ENCODE measurements at places on chromosomes 13 and 19. TPM values are rescaled to one million over a fixed set of nuclear protein-coding genes. Genes with fewer than 3 reads are reported as not detected.

DNA sequence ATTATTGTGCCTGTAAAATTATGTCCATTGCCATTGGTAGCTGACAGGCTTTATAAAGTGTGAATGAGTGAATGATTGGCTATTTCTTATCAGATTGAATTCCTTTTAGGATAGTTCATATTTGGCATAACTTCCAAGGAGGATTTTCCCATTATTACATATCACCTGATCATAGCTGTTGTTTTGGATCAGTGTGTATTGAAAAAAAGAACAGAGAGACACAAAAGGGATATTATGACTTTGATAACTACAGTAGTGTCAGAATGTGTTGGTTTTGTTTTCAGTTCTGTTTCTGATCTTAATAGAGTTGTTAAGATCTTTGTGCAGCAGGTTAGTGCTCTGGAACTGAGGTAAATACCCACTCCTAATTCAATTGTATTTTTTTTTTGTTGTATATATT lies 103.8 kb downstream of the LRCH1 start:
- DNase-seq = no peak

DNA sequence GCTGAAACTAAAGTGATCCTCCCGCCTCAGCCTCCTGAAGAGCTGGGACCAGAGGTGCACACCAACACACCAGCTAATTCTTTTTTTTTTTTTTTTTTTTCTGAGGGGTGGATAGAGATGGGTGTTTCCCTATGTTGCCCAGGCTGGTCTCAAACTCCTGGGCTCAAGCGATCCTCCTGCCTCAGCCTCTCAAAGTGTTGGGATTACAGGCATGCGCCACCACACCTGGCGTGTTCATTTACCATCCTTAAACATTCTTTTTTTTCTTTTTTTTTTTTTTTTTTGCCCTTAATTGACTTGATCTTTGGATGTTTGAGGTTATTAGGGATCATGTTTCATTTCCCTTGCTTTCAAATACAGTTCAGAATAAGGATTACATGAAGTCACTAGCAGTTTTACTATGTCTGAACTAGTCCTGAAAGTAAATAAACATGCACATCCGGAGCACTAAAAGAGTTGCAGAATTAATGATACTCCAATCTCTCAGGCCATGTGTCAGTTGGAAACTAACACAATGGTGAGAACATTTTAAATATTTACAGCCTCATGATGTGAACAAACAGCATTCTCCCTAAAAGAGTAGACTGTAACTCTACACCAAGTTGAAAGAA lies 10.2 kb downstream of the UTP14C start:
- DNase-seq = peak; percentile 9

- peak; percentile 70 for DNase-seq
These were observed 113.8 kb downstream of the TBC1D4 start for GRCh38 chr13:75368167-75368566.

The KCNN1 gene
- under 0.01 TPM for total RNA-seq

DNA sequence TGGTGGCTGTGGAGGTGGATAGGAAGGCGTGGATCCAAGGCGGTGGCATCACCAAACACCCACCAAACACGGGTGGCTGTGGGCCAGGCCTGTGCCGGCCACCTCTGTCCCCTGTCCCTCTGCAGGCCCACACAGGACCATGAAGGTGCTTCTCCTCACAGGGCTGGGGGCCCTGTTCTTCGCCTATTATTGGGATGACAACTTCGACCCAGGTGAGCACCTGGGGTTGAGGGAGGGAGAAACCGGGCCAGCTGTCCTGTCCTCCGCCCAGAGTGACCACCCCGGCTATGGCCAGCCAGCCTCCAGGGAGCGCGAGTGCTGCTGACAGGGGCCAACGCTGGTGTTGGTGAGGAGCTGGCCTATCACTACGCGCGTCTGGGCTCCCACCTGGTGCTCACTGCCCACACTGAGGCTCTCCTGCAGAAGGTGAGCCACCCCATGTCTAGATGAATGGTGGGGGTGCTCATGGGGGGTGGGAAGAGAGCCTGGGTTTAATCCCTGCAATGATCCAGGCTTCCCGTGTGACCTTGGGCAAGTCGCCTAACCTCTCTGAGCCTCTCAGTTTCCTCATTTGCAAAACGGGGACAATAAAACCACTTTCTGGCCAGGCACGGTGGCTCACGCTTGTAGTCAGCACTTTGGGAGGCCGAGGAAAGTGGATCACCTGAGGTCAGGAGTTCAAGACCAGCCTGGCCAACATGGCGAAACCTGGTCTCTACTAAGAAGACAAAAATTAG lies 4.0 kb downstream of the HSD11B1L start:
- DNase-seq = no peak

The ASPDH gene
- not detected for total RNA-seq

The ZNF69 gene
- total RNA-seq = 12.1 TPM

The OR10H4 gene
- total RNA-seq = not detected

The VWA8 gene
- 20.9 TPM for total RNA-seq

The OVOL3 gene
- not detected for total RNA-seq

DNA sequence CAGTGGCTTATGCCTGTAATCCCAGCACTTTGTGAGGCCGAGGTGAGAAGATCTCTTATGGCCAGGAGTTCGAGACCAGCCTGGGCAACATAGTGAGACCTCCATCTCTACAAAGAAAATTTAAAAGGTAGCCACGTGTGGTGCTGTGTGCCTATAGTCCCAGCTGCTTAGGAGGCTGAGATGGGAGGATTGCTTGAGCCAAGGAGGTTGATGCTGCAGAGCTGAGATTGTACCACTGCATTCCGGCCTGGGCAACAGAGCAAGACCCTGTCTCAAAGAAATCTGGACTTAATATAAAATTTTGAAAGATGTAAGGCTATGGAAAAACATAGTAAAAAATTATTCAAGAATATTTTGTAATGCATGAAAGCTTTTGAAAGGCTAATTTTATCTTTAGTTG lies 65.3 kb upstream of the RNF113B start:
- DNase-seq = no peak

GRCh38 chr19:46704379-46705076 lies 12.4 kb downstream of the PRKD2 start:
- DNase-seq = peak; percentile 36

DNA sequence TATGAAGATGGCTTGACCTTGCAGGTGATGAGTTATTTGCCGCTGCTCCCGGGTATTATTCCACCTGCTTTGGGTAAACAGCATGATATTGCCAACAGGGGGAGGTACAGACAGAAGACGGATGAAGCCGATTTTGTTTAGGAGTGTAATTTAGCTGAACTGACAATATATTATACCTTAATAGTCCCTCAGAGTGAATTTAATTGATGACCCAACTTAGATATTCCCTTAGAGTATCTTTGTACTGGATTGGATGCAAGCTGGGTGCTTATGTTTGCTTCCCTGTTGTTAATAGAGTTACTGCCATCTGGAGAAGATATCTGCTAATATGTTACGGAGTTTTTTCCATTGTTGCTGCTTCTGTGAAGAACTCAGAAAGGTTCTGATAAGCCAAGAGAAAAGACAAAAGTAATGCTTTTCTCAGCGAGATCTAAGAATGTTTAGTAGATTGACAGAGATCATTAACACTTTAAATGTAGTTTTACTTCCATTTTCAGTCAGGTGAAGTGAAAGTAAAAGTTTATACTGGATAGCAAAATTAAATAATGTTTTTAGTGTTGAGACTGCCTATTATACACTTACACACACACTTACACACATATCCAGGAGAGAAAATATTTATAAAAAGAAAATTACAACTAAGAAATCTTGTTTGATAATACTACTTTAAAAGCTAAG lies 2220.8 kb upstream of the PCDH20 start:
- no peak for DNase-seq

DNA sequence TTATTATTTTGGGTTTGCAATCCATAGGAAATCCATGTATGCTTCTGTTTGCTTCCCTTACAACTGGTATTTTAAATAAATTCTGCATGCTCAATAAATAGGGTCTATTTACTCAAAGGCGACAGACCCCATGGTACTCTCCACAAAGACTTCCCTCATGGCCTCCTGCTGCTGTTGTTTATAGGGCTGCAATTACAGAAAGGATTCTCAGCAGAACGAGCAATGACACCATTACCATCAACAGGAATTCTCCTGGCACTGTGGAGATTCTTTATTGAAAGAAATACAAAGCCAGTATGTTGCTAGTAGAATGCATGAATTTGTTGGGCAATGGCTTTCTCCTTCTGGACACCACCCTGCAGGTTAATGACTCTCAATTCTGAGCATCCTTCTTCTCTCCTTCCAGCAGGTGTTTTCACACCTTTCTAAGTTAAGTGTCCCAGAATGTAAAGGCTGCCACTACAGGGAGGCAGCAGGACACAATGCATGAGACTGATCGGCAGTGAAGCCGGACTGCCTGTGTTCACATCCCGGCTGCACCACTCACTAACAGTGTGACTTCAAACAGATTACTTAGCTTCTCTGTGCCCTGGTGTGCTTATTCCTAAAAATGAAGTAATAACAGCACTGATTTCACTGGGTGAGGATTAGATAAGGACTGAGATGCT lies 360.2 kb downstream of the DNAJC15 start:
- DNase-seq = no peak

DNA sequence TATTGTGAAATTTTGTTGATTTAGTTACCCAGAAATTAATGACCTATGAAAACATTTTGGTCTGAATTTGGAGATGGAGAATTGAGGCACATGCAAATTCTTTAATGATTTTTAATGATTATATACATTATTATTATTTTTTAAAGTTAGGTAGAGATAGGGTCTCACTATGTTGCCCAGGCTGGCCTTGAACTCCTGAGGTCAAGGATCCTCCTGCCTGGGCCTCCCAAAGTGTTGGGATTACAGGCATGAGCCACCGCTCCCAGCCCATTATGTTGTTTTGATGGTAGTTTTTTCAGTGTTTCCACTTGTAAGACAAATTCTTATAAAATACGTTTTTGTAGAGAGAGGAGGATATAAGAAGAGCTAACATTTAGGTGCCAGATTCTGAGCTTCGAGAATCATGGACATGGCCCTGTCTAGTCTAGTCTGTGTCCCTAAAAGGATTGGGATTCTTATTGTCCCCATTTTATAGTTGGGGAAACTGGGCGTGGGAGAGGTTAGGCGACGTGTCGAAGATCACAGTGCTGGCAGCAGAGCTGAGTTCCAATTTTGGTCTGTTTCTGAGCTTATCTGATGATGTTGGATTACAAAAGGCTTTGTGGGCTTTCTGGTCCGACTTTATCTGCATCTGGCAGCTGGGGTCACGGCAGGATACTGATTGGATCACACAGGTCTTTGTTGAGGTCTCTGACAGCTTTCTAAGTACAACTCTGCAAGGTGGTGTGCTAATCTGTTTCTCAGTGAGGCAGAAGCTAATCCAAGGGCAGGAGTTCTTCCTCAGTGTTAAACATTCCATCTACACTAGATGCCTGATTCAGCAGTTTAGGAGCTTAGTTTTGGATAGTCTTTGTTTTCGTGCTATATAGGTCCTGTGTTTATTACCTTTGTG lies 7.5 kb upstream of the WDR88 start:
- peak; percentile 25 for DNase-seq

GRCh38 chr19:10295847-10296591 lies 6.3 kb downstream of the ICAM5 start:
- DNase-seq = no peak

DNA sequence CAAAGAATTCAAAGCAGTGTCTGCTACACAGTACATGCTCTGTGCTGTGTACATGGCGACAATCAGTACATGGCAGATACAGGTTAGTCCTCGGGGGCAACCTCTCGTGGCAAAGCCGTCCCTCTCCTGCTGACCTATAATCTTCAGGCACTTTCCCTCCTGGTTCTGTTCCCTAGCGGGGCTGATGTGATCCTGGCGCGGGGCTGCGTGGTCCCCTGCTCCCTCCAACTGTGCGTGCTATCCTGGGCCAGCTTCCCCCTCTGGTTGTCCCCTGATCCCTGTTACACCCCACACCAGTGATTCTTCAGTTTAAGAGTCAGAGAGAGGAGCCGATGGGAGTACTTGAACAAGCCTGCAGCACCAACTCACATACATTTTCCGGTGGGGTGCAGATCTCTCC lies 12.1 kb downstream of the MAG start:
- no peak for DNase-seq

DNA sequence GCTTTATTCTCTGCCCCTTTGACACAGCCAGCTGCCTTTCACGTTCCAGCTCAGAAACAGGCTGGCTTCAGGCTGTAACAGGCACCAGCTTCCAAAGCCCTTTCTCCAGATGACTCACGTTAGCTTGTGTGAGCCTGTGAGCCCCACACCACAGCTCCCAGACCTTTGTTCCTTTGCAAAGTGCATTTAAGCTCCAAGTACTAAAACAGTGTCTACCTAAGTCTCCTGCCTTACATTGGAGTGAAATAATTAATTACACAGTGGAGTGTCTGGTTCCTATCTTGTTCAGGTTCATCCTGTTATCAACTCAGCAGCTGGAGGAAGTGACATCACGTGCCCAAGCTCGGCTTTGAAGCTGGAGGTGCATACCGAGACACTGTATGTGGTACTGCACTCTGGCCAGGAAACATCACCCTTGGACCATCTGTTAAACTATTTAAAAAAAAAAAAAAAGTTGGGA lies 475.8 kb downstream of the FOXO1 start:
- DNase-seq = peak; percentile 85

GRCh38 chr13:61277088-61277487 lies 138.6 kb downstream of the PCDH20 start:
- no peak for DNase-seq

GRCh38 chr13:48125794-48126228 lies 30.9 kb upstream of the MED4 start:
- peak; percentile 87 for DNase-seq

GRCh38 chr19:40417643-40417981 lies 4.4 kb upstream of the PRX start:
- DNase-seq = no peak

DNA sequence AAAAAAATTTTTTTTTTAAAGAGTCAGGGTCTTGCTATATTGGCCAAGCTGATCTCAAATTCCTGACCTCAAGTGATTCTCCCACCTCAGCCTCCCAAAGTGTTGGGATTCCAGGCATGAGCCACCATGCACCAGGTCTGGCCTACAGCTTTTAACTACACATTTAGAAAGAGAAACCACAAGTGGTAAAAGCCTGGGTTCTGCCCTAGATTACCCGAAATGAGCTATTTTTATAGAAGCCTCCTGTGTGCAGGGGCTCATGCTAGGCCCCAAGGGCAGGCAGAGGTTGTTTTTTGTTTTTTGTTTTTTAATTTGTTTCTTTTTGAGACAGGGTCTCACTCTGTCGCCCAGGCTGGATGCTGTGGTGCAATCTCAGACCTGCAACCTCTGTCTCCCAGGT lies 14.0 kb upstream of the MYADM start:
- DNase-seq = no peak

- no peak for DNase-seq
These were observed 472.8 kb downstream of the LIG4 start for GRCh38 chr13:107742544-107742943.
